Stimulated activated CD4-positive, alpha-beta T cell treated with anti-CD3 and anti-CD28 coated beads, Interleukin-1b, Interleukin-23, amount 100 ng/mL, for 1 hour (primary cell): ENCODE measurements at places on chromosomes 11 and 22.

- DNase-seq = no peak
These were observed 45.3 kb downstream of the CCDC34 start for GRCh38 chr11:27317751-27318150.

DNA sequence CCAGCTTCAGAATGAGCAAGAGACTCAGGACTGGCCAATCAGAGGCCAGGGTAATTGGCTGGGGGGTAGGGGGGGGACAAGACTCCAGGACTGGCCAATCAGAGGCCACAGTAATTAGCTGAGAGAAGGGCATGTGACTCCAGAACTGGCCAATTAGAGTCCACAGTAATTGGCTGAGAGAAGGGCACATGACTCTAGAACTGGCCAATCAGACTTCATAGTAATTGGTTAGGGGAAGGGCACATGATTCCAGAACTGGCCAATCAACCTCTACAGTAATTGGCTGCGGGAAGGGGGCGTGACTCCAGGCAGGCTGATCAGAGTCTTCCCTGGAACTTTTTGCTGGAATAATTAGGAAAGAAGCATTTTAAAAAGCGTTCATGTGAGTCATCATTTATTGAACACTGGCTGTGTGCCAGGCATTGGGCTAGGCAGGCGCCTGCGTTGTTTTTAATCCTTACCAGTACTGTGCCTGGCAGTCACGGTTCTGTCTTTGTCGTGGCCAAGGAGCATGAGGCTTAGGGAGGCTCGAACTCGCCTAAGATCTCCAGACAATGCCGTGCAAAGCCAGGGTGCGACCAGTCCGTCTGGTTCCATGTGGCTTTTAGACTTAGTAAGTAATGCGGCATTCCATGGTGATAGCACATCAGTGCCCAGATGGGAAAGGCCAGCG, 508.1 kb downstream of the TBC1D22A start:
- no peak for DNase-seq

- DNase-seq = no peak
These were observed 25.8 kb upstream of the SLC22A12 start for GRCh38 chr11:64564947-64565889.

- DNase-seq = no peak
These were observed 52.6 kb downstream of the TCF20 start for GRCh38 chr22:42217752-42218280.

DNA sequence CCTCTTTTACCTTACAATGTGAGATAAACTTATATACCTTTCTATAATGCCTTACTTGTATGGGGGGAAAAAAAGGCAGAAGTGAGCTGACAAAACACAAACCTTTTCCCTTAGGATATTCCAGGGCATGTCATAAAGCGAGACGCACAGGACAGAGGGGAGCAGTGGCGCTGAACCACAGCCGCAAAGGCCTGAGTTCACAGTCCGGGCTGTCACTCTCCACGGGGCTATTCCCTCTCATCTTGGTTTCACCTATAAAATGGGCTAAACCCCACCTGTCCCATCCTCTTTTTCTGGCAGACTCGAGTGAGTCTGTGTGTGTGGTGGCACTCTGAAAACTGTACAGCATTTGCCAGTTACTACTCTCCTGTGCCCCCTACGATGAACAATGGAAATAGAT, 14.4 kb upstream of the FXYD2 start:
- no peak for DNase-seq

DNA sequence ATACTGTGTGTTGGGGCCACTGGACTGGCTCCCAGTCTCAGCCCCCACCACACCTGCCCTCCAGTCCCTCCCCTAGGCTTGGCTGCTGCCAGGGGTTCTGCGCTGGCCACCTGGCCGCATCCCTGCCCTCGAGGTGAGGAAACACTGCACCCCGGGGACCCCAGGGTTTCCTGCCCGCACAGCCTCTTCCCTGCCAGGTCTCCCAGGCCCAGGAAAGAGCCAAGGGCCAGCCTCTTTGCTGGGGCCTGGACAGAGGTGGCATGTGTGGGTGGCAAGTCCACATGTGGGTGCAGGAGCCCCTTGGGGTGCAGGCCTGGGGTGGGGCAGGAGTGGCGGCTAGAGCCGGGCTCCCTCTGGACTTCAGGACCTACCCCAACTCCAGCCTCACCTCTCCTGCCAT, 2.5 kb downstream of the EPS8L2 start:
- no peak for DNase-seq

- DNase-seq = no peak
These were observed 21.4 kb upstream of the ABCC8 start for GRCh38 chr11:17498058-17498457.

DNA sequence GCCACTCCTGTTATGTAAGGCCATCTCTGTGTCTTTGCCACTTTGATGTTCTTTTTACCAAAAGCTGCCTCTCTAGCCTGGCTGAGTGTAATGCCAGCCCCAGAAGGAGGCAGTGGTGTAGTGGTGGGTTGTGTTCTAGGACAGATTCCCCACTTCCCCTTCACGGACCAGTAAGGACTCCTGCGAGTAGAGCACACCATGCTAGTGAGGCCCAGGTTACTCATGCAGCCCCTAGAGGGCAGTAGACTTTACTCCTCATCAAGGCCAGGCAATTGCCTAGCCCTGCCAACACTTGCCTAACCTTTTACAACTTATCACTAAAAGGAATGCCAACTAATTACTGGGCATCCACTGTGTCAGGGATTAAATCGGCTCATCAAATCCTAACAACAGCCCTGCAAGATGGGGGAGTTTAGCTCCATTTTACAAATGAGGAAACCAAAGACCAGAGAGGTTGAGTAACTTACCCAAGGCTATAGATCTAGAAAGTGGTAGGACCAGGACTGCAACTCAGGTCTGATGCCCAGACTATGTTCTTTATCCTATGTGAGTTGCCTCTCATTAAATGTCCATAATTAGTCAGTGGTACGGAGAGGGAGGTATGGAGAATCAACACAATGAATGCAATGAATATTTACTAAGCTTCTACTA, 75.3 kb downstream of the APIP start:
- DNase-seq = peak; percentile 1

DNA sequence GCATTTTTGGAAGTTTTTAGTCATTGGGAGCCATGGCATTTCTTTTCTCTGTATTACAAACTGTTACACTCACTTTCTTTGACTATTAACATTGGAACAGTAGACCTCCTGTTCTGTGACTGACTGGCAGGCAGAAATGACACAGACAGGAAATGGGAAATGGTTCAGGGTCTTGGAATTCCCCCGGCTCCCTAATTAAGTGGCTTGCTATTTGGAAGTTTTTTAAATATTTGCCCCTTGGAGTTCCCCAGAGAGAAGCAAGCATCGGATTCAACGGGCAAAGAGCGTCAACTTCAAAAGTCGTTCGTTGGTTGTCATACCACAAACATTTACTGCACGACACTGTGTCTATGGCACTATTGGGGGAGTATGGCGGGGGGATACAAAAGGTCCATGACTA, 1.1 kb upstream of the BIRC2 start:
- DNase-seq = no peak

DNA sequence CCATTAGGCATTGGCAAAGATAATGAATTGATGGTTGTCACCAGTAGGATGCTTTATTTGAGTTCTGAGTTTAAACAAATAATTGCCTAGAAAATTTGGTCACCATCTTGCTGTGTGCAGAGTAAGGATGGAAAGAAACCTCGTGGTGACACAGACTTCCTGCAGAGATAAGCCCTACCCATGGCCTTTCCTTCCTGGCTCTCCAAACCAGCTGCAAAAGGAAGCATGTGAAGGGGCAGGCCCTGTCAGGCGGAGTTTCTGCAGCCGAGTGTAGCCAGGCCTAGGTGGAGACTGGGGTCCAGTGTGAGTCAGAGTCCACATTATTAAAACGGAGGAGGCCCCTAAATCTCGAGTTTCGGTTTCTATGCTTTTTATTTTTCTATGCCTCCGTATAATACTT, 83.1 kb upstream of the ADSL start:
- no peak for DNase-seq

DNA sequence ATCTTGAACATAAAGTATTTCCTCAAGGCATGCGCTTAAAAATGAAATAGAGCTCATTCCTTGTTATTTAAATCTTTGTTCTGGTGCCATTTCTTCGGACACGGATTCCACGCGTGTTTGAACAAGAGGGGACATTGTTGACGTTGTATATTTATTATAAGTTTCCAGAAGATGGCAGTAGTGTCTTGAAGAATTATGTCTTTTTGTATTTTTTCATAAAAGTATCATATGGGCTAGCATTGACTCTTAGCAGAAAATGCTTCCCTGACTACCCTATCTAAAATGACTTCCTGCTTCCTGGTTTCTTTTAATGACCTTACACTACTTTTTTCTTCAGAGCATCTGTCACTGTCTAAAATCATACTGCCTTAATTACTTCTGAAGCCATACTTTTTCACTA, 20.4 kb downstream of the BIRC2 start:
- no peak for DNase-seq

DNA sequence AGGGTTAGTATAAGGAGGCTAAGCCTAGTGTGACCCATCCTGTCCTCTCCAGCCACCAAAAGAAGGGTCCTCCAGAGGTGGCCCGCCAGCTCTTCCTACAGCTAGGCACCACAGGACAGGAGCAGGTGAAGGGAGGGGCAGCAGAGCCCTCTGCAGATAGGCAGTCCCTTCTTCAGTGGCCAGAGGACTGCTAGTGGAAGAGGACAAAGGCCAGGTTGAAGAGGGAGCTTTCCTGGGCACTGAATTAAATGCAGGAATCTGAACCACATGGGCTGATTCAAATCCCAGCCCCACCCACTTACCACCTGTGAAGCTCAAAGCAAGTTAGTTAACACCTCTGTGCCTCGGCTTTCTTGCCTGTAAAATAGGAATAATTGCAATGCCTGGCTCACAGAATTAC, 409.5 kb downstream of the NXPE2 start:
- no peak for DNase-seq

DNA sequence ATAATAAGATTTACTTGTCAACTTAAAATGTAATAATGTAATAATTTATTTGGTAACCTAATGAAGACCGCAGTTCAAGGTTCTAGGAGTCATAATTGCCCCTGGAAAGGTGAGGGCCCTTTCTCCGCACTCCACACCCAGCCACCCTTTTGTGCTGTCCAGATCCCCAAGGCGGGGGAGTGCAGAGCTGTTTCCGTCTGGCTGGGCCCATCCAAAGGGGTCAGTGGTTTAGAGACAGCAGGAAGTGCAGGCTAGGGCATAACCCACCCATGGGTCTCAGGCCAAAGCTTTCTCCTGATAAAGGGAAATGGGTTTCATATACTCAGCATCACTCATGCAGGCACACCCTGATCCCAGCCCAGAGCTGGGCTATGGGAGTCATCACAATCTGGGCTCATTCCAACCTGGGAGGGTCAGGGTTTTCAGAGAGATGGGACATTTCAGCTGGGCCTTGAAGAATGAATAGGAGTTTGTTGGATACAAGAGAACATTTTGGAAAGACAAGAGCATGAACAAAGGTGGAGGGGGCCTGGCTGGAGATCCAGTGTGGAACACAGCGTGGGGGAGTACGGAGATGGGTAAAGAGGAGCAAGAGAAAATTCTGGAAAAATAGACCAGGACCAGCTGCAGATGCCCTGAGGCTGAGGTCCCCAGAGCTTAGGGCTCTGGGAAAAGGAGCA, 432.2 kb downstream of the TBC1D22A start:
- DNase-seq = no peak

DNA sequence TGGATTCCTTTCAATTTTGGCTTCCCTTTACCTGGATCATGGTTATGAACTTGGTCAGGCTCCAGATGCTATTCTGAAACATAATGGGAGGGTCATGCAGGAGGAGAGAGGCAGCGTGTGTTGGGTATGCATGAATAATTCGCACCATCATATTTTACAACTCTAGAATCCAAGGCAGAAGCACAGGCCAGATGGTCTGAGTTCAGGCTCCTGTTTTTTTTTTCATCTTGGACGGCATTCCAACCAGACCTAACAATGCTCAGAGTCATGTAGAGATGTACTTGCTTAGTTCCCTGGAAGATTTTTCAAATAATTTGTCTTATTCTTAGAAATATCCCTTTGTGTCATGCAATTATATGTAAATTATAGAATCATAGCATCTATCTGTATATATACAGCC, 393.5 kb downstream of the JRKL start:
- DNase-seq = no peak
